ENCODE measurements at places on chromosomes 1 and 21.

DNA sequence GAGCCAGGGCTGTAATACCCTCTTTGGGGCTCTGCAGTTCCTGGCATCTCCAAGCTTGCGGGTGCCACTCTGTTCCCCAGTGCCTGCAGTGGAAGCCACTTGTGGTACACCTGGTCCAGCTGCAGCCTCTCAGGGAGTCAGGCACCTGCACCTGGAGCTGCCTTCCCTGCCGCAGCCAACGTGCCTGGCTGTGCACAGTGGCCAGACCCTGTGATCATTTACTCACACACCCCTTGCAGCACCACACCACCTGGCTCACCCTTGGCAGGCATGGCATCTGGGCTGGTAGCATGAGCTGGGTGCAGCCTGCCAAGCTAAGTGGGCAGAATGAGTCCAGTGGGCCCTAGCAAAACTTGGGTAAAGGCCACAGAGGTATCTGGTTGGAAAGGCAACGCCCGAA, 51.1 kb upstream of the NTPCR start:
- no peak for DNase-seq

GRCh38 chr21:18759751-18760161, 356.2 kb upstream of the TMPRSS15 start:
- no peak for DNase-seq

- DNase-seq = no peak
These were observed 65.5 kb upstream of the WNT4 start for GRCh38 chr1:22208268-22208972.

GRCh38 chr21:41369105-41369919, 7.5 kb downstream of the MX2 start:
- no peak for DNase-seq
